ENCODE measurements at places on chromosomes 13 and 19. TPM values are rescaled to one million over a fixed set of nuclear protein-coding genes. Genes with fewer than 3 reads are reported as not detected.

The GNG7 gene
- total RNA-seq: not detected

The PSG1 gene
- total RNA-seq: not detected

The NEK5 gene
- not detected for total RNA-seq

The MTUS2 gene
- not detected for total RNA-seq

The BRCA2 gene
- 7.2 TPM for total RNA-seq

Measured in hair follicular keratinocyte (primary cell).